ENCODE measurements at places on chromosomes 16 and 17.

- no peak for DNase-seq
Measured at GRCh38 chr17:79655672-79656290, 44.9 kb upstream of the RBFOX3 start.

DNA sequence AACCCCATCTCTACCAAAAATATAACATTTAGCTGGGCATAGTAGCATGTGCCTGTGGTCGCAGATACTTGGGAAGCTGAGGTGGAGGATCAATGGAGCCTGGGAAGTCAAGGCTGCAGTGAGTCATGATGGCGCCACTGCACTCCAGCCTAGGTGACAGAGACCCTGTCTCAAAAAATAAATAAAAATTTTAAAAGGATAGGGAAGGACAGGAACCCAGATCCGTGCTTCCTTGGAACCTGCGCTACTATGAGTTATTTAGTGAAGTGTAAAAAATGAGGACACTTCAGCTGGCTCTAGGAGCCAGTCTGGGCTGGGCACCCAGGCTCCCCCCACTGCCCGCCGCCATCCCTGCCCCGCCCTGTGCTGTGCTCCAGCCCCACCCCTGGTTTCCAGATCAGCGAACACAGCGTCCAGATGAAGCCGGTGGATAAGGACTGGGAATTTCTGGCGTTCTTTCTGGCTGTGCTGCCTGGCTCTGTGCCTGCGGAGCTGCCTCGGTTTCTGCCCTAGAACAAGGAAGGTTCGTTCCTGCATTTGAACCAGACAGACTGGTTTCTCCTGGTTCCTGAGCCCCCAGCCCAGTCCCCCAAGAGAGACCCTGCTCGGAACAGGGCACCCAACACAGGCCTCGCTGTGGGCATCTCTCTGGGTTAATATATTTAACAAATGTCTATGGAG, 18.5 kb downstream of the PLLP start:
- DNase-seq = no peak

GRCh38 chr16:19997734-19998133, 76.0 kb downstream of the GPR139 start:
- no peak for DNase-seq

DNA sequence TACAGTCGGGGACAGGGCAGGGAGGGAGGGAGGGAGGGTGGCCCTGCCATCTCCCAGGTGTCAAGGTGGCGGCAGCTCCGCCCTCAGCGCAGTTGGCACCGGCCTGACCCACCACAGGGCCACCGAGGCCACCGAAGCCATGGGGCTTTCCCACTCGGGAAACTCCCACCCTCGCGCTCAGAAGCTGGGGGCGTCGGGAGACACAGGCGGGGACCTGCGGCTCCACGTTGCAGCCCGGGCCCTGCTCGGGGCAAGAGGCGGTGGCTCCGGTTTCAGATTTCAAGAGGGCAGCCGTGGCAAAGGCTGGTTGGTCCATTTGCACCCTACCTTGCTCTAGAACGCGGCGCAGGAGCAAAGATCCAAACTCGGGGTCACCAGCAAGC, 544 bp downstream of the CYB561 start:
- peak; percentile 23 for DNase-seq

DNA sequence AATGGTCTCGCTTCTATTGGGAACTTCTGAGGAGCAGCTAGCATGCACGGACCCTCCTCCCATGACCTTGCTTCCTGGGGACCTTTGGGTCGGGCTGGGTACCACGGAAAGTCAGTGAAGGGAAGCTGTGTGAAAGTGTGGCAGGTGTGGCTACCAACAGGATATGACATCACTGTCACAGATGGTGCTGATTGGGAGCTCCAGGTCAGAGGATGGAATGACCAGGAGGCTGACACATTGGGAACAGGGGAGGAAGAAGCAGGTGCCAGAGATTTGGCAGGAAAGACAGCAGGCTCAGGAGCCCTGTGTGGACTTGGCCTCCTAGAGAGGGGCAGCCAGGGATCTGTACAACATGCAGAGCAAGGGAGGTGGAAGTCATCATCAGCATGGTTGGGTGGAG, 34.0 kb downstream of the CPNE2 start:
- DNase-seq = no peak

DNA sequence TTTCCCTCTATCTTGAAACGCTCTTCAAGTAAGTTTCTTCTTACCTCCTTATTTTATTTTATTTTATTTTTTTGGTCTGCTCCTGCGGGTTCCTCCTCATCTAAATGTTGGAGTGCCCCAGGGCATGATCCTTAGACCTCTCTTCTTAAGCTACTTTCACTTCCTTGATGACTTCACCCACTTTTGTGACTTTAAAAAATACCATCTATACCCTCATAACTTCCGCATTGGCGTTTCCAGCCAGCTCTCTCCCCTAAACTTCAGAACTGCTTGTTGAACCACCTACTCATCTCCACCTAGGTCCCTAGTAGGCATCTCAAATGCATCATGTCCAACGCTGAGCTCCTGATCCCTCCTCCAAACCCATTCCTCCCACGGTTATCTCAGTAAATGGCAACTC, 51.4 kb upstream of the NFAT5 start:
- DNase-seq = peak; percentile 66

DNA sequence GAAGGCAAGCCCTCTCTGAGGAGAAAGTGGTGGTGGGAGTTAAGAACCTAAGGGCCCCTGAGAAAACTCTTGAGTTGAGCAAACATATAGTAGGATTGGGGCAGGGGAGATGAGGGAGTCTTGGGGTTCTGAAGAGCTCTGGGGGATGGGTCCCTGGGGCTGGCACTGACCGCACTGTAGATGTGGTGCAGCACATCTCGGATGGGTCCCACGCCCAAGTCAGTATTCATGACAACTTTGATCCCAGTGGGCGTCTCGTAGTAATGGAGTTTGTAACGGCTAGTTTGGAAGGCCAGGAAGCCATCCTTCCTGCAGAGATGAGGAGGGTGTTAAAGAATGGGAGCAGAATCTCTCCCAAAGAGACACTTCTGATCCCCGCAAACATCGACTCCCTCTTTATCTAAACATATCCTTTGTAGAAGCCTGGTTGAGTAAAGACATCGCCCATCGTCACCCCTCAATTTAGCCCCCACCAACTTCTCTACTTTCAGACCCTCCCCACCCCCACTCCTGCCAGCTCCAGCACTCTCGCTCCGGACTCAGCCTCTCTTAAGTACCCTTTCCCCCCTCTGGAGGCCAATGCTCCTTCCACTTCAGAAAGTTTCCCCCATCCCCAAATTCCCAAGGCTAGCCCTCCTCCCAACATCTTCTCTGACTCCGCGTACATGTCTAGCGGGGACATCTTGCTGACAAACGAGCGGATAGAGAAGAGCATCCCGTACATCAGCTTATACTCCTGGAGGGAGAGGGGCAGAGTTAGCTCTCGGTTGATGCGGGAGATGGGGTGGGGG, 710 bp downstream of the TRAPPC1 start:
- no peak for DNase-seq
